ENCODE measurements at places on chromosomes 1 and 21.

DNA sequence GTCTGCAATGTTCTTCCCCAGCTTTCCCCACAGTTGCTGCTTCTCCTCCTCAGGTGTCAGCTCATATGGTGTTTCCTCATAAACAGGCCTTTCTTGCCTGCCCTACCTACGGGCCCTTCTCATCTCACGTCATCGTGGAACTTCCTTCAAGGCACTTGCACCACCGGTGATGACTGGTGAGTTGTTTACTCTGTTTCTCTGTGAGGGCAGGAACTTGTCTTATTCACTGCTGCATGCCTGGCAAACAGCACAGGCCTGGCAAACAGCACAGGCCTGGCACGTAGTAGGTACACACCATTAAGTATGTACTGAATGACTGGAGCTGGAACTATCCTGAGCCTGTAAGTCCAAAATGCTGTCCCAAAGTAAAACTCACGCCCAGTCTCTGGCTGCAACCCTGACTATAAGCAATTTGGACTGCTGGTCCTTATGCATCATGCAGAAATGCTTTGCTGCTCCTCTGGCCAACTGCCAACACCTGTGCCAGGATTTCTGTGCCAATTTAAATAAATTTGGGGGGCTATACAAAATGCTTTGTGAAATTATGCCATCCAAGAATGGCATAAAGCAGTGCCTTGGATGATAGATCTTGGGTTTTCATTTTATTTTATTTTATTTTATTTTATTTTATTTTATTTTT is 25.7 kb downstream of the STK40 start:
- no peak for DNase-seq

GRCh38 chr1:63307196-63307794 is 15.1 kb upstream of the FOXD3 start:
- no peak for DNase-seq

GRCh38 chr1:118122234-118123004 is 62.6 kb downstream of the SPAG17 start:
- no peak for DNase-seq

- DNase-seq: no peak
Measured at GRCh38 chr1:49995734-49996133, 28.0 kb downstream of the AGBL4 start.

GRCh38 chr1:79950511-79950910 is 944.0 kb upstream of the ADGRL4 start:
- no peak for DNase-seq

Measured in GM03348 (cell line).